K562 (cell line): ENCODE measurements at places on chromosomes 5 and 9. TPM values are rescaled to one million over a fixed set of nuclear protein-coding genes. Genes with fewer than 3 reads are reported as not detected.

DNA sequence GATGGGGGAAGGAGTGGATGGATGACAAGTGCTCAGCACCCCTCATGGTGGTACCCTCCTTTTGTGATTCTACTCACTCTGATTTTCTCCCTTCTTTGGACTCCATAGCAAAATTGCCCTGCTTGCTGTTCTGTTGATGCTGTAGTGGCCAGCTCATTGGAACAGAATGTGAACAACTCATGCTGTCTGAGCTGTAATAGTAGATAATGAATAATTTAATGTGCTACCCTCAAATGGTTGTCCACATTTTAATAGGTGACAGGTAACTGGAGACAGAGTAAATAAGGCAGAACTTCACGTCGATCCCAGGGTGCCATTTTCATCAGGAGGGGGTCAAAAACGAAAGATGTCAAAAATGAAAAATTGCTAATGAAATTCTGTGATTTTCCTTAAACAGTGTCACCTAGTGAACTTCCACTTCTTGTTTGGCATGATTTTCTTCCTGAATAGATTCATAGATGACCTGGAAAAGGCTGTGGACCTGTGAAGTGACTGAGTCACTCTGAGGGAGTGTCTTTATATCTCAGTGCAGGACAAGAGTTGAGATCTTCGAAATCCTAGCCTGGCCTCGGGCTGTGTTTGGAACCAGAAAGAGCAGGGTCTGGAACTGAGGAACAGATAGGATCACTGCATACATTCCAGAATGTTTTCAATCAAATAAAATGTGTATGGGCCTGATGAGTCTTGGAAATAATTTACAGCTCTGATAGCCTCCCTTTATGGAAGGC is 270.2 kb downstream of the PSAT1 start:
- no peaks in the 10 kb centered on the region for H3K36me3 ChIP-seq
- no peak overlapping the region for H3K4me3 ChIP-seq
- H3K4me1 ChIP-seq = no peaks in the 10 kb centered on the region
- DNase-seq = no peak
- no peak overlapping the region for H3K27ac ChIP-seq

DNA sequence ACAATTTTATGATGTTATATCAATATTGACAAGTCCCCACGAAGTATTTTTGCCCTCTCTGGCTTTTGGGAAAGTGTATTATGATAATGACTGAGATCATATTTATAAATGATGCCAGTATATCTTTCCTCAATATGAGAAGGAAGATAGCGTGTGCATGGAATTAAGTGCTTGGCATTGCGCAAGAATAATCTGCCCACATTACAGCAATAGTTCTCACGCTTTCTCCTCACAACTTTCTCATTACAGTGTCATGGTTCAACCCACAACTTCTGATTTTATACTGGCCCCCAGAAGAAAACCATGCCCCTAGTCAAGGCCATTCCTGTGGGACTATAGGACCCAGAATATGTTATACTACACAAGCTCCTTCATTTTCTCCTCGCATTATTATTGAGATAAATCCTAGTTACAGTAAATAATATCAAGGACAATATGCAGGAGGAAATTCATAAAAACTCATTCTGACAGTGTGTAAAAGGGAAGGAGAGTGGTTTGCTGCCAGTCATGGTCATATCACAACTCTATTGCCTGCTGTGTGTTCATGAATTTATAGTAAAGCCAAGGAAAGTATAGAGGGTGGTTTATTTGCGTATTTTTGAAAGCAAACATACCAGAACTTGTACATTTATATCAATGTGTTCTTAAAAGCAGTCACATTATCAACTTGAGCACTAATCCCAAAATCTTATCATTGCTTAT is 114.1 kb downstream of the PIK3R1 start:
- H3K4me1 ChIP-seq = peaks cover 6% of the 10 kb centered on the region; the same call in 1 of the 2 replicates
- H3K27ac ChIP-seq = no peak overlapping the region
- no peak for DNase-seq
- no peaks in the 10 kb centered on the region for H3K27me3 ChIP-seq
- H3K4me3 ChIP-seq = no peak overlapping the region

DNA sequence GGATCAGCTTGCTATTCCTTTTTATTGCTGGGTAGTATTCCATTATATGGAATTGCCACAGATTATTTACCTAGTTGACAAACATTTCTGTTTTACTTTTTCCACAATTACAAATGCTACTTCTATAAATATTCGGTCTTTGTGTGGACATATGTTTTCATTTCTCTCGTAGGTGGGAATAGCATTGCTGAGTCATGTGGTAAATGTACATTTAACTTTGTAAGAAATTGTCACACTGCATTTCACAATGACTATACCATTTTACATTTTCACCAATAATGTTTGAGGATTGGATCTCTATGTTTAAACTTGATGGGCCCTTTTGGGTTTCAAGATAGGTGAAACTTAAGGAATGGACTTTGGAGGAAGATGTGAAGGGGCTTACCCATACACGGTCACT is 19.7 kb downstream of the RAI14 start:
- H3K27me3 ChIP-seq = no peaks in the 10 kb centered on the region
- peaks cover 10% of the 10 kb centered on the region; the same call in 1 of the 2 replicates for H3K4me1 ChIP-seq
- peak overlapping the region; percentile 28; the same call in 1 of the 3 replicates for H3K27ac ChIP-seq
- peaks cover 4% of the 10 kb centered on the region; the same call in 1 of the 3 replicates for H3K36me3 ChIP-seq

GRCh38 chr5:180801596-180802324 is 846 bp downstream of the MGAT1 start:
- peak overlapping the region; percentile 80 for H3K27ac ChIP-seq
- DNase-seq = no peak
- H3K4me3 ChIP-seq = peak overlapping the region; percentile 84
- H3K36me3 ChIP-seq = peaks cover 56% of the 10 kb centered on the region

Gene NPR3
- total RNA-seq = 0.04 TPM in 1 of 2 replicates, not detected in the other

Gene PCDHB15
- total RNA-seq = 0.07 TPM in 1 of 2 replicates, not detected in the other

Gene PCDHB9
- not detected in 2 replicates for total RNA-seq
